ENCODE measurements at places on chromosomes 3 and 15. TPM values are rescaled to one million over a fixed set of nuclear protein-coding genes. Genes with fewer than 3 reads are reported as not detected.

- no peak for DNase-seq
These were observed 5.1 kb downstream of the IGDCC3 start for GRCh38 chr15:65372787-65373067.

DNA sequence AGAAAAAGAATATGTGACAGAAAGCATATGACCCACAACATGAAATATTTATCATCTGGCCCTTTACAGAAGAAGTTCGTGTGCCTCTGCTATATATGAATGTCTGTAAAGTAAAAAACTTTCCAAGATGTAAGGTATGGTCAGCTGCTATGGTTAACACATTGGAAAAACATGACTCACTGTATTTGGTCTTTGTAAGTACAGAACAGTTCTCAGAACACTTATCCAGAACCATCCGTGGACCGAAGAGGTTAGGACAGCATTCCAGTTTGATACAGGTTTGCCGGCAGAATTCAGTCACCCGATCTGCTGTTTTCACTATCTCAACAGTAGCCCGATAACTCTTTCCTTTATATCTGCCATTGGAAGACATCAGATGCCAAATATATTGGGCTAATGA is 13.5 kb upstream of the STIMATE start:
- no peak for DNase-seq

DNA sequence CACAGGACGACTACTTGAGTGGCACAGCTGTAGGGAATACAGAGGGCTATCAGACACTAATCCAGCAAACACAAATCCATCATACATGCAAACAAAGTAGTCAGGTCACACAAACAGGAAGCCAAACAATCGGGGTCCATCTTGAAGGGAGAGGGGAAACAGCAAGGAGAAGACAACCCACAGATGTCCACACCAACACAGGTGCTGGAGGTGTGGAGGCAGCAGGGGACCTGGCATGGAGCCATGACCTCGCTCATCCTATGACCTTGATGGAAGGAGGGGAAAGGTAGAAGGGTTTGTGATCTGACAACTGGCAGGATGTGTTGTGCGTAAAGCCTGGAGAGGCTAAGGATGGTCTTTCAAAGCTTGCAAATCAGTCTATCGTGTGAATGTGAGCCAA is 39.9 kb upstream of the SKOR1 start:
- no peak for DNase-seq

DNA sequence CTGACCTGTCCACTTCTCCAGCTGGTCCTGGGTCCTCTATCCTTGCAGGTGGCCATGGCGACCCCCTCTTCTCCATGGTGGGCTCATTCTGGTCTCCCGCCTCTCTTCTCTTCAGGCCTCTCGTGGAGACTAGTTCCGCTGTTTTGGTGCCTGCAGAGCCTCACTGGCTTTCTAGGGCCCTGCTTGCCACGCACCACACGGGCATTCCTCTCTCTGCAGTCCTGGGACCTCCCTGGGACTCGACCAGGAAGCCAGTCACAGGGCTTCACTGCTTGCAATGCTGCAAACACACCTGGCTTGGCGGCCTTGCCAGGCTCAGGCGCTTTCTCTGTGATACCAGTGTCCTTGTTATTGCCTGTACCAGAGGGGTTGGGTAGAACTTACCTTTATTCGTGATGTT is 9.1 kb downstream of the SLC28A1 start:
- no peak for DNase-seq

PLCH1 gene
- total RNA-seq: 8.0 TPM

DNA sequence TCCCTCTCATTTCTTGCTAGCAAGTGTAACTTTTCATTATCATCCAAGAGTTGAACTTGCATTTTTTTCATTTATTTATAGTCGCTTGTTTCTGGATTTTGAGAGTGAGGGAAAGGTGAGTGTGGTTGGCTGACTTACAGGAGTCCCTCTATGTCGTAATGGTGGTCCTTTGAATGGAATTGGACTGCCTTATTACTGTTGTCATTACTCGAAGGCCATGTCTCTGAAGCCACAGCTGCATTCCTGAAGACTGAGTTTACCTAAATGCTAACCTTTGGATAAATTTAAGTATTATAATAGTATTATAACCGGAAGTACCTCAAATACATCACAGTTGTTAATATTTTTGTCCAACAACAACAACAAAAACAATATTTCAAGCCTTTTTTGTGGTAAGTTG is 488.9 kb downstream of the GABRG3 start:
- no peak for DNase-seq

All from mucosa of gallbladder (tissue), 1 donor.